Stimulated activated CD4-positive, alpha-beta T cell treated with anti-CD3 and anti-CD28 coated beads, Interleukin-1b, Interleukin-23, amount 100 ng/mL, for 1 hour (primary cell): ENCODE measurements at places on chromosomes 13 and 19.
A peak's percentile ranks its signal among the peaks of the same experiment; 100 is the strongest.

DNA sequence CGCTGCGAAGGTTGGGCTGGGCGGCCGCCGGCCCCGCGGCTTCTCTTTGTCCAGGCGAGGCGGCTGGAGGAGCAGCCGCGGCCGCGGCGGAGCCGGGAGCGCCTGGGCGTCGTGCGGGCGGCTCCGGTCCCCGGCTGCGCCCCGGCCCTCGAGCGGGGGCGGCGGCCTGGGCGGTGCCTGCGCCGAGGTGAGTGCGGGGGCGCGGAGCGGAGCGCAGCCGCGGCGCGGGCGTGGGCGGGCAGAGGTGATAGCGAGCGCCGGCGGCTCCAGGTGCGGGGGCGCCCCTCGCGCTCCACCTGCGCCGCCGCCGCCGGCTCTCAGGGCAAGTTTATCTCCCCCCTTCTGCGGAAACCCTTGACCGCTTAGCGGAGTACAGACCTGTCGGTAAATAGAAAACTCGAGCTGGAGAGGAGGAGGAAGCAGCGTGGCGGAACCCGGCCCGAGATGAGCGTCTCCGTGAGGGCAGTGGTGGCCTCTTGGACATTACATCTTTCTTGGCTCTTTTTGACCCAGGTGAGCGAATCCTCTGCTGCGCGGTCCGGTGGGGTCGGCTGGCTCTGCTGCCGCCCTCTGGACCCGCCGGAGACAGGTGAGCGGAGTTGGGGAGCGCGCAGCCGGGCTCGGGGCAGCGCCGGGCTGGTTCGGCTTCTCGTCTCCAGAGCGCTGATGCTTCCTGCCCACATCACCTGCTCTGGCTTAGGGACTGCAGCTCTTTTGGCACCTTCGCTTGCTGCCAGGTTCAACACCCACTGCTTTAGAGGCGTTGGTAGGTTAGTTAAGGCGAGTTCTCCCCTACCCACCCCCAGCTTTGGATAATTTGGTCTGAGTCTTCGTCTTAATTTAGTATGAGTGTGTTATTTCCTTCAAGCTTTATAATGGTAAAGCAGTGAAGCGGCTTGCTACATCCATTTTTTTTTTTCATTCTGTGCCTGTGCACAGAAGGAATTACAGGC is at the start of gene MTUS2:
Gene MTUS2 (plus strand): TSS at position 241 of the 953 bp plus-strand sequence.
- no peak for DNase-seq

GRCh38 chr13:77184455-77184854 is 142.4 kb downstream of the MYCBP2 start:
- DNase-seq = no peak

- no peak for DNase-seq
Measured at GRCh38 chr13:20394506-20394905, 131.2 kb downstream of the CRYL1 start.

DNA sequence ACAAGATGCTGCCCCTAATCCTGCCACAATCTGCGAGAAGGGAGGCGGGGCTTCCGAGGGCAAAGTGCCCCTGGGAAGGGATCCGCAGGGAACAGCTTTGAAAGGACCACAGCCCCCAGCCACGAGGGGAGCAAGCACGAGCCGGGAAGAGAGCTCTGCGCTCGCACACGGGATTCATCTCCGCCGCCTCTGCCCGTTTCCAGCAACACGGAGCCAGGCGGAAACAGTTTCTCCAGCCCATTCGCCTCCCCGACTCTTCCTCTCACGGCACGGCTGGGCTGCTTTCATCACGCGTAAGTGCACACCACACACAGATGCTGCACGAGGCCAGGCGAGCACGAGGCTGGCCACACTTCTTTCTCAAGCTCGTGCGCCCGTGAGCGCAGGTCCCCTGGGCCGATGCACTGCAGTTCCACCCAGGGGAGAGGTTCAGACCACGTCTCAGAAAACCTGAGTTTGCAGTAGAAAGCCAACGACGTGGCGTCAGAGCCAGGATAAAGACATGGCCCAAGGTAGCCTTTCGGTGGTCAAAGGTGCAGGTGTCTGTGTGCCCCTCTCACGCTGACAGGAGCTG is 33.6 kb downstream of the NAXD start:
- DNase-seq = no peak

DNA sequence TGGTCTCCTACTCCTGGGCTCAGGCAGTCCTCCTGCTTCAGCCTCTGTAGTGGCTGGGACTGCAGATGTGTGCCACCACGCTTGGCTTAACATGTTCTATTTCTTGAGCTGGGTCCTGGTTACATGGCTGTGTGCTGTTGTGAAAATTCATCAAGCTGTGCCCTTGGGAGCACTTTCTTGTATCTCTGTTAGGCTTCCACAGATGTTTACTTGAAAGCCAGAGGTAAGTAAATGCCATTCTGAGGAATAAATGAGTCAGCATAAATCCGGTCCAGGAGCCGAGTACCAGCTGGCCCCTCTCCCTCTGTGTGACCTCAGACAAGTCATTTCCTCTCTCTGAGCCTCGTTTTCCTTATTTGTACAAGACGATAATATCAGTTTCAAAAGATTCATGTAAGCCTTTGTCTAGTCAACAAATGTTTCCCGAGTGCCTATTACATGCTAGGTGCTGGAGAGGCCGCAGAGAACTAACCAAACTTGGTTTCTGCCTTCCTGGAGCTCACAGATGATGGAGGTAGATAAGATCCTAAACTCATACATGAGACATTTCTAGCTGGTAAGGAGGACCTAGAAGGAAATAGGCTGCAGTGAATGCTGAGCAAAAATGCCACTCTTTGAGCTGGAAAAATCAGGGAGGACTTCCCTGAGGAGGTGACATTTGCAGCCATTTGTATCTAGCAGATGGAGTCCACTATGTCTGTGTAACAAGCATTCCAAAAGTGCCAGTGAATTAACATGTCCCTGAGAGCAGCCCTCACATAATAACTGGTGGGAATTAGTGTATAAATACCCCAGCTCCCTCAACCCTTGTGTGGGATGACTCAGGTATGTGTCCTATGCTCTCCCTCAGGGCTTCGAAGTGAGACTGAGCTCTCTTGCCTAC is 2.7 kb upstream of the RASAL3 start:
- peak; percentile 47 for DNase-seq

- DNase-seq = no peak
Measured at GRCh38 chr13:20685092-20685491, 18.4 kb upstream of the IL17D start.

- DNase-seq = no peak
Measured at GRCh38 chr13:78131811-78132210, 213.2 kb upstream of the EDNRB start.

DNA sequence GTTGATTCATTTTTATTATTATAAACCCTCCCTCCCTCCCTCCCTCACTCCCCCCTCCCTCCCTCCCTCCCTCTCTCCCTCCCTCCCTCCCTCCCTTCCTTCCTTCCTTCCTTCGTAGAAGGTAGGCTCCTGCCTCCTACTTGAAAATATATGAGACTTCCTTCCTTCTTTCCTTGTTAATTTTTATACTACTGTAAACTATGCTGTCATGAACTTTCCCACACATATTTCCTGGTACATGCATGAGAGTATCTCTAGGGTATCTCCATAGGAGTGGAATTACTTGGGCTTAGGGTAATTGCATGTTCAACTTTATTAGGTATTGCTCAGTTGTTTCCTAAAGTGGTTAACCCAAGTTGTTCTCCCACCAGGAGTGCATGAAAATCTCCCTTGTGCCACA is 330.6 kb downstream of the KCNRG start:
- DNase-seq = no peak

DNA sequence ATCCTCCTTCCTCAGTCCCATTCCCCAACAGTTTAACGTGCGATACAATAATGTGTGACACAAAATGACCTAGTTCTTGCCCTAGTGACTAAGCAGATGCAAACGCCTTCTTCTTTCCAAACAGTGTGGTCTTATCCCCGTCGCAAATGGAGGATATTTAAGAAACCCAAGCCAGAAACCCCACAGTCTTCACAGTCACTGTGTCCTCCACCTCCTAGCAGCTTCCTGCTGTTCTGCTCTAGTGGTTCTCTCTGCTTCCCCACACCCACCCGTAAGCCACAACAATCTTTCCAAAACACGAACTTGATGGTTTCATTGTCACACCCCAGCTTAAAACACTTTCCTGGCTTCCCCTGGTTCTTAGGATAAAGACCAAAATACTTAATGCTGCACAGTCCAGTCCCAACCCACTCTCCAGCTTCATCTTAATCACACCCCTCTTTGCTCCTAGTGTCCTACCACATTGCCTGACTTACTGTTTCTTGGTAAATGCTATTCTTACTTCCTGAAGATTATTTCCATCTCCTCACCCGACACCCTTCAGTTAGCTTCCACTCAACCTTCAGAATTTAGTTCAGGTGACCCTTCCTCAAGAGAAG is 32.3 kb downstream of the ITM2B start:
- no peak for DNase-seq

- no peak for DNase-seq
Measured at GRCh38 chr19:18436671-18437490, 1.1 kb downstream of the ISYNA1 start.

DNA sequence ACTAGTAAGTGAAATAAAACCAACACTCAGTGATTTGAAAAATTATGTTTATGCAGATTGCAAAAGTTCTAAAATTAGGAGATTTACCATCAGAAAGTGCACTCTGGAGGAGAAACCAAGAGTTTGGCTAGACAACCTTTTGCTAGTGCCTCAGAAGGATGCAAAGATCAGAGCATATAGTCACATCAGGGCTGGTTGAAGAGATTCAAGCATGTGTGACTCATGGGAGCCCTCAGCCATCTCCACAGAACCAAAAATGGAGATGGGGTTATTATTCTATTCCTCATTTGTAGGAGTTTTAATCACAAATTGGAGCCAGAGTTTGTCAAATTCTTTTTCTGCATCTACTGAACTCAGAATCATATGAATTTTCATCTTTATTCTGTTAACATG is 32.9 kb upstream of the OXGR1 start:
- no peak for DNase-seq

DNA sequence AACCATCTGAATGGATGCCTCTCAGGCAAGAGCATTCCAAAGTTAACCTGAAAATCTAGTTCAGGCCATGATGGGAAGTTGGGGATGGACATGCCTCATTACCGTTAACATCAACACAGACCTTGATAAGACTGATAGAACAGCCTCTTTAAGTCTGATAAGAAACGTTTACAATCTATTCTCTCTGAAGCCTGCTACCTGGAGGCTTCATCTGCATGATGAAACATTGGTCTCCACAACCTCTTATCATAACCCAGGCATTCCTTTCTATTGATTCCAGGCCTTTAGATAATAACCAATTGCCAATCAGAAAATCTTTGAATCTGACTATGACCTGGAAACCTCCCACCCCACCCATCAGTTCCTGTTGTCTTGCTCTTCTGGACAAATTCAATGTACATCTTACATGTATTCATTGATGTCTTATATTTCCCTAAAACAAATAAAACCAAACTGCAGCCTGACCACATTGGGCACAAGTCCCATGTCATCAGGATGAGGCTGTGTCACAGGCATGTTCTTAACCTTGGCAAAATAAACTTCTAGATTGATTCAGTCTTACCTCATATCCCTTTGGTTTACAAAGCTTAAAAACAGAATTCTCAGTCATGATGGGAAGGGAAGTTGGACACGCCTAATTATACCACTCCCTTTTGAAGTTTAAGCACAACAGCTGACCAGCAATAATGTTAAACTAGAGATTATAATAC is 843.8 kb upstream of the SPRY2 start:
- DNase-seq = no peak

DNA sequence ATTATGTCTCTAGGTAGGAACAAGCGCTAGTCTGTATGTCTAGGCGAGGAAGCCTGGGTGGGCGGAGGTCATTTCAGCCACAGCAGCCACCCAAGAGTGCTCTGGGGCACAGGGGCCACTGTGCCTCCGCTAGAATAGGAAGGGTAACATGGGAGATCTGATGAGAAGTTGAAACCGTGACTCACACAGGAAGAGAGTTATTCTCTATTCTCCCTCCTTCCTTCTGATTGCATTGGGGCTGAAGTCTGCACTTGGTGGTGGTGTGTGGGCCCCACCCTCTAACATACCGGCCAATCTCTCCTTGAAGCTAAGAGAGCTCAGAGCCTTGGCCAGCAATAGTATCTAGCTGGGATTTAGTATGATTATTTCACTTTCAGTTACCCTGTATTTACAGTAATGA is 20.3 kb upstream of the GGACT start:
- no peak for DNase-seq

DNA sequence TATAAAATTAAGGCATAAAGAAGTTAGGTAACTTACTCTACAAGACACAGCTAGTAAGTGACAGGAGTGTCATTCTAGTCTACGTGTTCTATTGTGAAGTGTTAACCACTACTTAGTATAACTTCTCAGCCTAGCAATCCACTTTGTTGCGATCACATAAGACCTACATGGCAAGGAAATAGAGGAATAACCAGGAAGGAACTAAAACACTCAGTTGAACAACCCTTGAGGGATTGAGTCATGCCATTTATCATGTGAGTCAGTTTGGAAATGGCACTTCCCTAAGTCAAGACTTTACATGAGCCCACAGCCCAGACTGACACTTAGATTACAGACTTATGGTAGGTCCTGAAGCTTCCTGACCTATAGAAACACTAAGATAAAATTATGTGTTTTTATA is 279.5 kb upstream of the PCDH20 start:
- no peak for DNase-seq

DNA sequence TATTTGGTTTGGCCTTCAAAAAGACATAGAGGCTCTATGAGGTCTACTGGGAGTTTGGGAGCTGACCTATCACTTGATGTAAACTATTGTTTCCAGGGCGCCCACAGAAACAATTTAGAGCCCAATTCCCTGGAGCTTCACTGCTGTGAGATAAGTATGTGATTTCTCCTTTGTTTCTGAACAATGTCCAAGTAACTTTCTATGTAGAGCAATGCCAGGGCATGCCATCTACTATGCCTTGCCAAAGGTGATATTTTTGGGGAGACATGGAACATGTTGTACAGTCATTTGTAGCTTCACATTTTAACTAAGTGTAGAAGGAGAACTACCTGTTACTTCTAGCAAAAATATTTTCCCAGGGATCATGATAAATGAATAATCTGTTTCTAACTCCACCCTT is 872.6 kb downstream of the GPC5 start:
- no peak for DNase-seq

GRCh38 chr13:34914416-34914815 is 27.7 kb upstream of the NBEA start:
- DNase-seq = no peak

DNA sequence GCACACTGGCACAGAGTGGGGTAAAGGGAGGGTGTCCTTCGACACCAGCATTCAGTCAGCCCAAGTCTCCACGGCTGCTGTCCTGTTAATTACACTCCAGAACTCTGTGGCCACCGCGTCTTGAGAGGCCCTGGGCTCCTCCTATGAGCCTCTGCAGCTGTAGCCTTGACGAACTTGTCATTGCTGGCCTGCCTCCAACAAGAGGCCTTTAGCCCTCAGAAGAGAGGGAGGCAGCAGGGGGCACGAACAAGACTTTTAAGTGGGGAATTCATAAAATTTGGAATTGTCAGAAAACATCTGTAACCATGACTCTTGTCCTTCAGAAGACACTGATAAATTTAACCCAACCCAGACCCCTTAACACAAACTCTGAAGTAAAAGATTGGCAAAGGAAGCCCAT is 241.9 kb downstream of the UQCRFS1 start:
- DNase-seq = no peak
